Stimulated activated CD8-positive, alpha-beta memory T cell treated with anti-CD3 and anti-CD28 coated beads, Interleukin-15, amount 100 ng/mL, for 24 hours (primary cell): ENCODE measurements at places on chromosomes 7 and 10.
A peak's percentile ranks its signal among the peaks of the same experiment; 100 is the strongest.

DNA sequence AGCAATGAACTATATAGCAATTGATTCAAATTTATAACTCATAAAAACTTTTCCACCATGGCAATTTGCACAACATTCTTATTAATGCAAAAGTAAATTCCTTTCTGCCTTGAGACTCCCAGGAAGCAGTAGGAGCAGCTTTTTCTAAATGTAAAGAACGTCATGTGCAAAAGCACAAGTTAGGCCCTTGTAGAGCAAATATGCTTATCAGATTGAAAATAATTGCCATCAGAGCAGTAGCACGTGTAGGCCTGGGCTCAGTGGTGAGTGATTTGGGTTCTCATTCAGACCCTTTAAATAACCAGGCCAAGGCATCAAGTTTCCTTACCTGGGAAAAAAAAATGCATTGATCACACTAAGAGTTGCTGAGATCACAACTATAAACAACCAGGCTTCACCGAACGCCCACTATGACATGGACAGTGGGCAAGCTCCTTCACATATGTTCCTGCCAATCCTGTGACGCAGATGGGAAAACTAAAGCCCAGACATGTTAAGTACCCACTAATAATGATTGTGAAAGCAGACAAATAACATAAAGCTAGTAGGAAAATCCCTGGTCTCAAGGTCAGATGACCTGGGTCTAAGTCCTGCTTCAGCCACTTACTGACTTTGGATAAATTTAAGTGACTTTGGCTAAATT lies 22.1 kb upstream of the SAR1A start:
- no peak for DNase-seq

DNA sequence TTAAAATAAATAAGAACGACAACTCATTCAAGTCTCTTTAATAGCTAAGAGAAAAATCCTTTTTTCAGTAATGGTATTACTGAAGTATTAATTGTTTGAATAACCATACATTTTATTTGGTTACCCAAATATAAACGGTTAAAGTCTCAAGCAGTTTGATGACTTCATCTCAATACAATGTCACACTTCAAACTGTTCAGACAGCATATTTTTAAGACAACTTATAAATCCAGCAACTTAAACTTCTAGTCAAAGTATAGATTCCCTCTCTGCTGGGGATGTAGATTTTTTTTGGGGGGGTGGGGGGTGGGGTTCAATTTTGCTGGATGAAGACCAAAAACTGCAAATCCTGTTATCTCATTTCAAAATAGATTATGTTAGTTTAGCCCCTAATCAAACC lies 42.0 kb downstream of the GNA12 start:
- no peak for DNase-seq

- DNase-seq, result no peak
Observed at GRCh38 chr10:131402771-131403650, 91.5 kb upstream of the TCERG1L start.

DNA sequence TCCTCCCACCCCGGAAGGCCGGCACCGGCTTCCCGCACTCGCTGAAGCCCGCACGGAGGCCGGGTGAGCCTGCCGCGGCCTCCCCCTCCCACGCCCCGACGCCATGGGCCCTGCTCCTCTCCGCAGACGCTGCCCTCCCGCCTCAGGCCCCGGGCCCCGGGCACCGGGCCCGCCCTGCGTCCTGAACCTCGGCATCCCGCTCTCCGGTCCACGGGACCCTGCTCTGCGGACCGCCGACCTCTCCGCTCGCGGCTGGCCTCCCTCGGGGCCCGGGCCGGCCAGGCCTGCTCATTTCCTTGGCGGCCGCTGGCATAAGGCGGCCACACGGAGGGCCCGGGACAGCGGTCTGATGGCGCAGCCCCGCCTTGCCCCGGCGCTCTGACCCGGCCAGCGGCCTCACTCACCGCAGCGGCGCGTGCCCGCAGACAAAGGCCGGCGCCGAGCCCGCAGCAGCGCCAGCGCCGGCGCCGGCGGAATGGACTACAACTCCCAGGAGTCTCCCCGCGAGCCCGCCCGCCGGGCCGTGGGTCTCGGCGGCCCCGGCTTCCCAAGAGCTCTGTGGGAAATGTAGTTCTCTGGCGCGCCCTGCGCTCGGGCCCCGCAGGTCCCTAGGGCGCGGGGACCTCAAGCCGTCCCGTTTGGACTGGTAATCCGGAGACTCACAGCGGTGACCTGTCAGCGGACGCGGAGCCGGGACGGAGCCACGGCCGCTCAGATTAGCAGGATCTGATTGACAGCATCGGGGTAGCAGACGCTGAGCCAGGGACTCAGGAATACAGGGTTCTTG lies at the start of gene ZNF32:
Gene ZNF32, minus strand, starts transcription at position 484 of the 787 bp plus-strand sequence. CDS start 2,748 bp downstream, outside the sequence.
- peak; percentile 63 for DNase-seq

DNA sequence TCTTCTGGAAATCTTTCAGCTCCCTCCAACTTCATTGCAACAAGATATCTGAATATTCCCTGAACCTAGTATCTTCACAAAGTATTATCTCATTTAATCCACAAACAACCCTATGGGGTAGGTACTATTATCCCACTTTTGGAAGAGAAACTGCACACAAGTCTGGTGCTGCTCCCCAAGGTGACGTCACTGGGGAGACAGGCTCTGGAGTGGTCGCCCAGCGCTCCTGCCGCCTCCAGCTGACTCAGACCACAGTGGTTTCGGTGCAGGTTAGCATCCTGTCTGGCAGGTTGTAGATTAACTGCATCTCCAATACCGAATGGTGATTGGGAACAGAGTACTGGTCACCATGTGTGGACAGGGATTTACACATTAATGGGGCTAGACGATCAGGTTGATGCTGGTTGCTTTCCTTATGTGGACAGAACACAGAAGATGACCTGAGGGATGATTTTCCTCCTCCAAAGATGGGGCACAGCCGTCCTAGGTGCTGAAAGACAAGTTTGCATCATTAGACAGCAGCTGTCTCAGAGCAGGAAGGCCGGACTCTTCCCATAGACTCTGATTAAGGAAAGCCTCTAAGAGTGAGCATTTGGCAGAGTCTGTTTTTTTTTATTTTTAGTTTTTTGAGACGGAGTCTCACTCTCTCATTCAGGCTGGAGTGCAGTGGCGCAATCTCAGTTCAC lies 128.6 kb downstream of the TRRAP start:
- DNase-seq, result no peak

DNA sequence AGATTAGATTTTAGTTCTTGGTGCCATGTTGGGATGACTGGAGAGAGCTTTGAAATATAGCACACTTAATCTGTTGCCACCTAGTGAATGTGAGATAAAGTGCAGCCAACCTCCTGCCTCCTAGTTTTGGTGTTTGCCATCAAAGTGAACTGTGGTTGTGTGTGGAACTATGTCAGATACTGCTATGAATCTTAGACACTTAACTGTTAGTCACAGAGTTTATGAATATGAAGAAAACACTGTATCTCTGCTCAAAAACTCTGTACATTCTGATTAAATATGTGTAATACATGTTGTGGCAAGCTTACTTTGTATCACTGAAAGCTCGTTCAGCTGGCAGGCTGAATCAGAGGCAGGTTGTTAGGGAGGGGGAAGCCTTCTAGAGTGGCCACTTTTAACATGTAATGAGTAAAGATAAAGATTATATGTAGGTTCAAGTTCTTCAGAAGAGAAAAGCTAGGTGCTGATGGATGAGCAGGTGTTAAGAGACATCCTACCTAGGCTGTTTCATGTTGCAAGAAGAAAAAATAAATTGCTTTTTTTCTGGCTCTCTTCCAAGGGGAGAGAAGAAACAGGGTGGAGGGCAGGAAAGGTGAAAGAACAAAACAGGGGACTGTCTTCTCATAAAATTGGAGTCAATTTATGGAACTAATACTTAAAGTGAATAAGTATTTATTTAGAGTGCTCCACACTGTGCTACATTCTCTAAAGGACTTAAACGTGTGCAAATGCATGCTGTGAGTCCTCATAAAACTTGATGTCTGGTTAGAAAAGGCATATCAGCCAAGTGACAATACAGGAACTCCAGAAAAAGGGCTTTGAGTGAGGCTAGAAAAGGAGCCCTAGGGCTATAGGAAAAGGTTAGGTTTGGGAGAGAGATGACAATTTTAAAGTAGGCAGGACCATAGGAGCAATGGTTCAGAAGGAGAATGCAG lies 14.1 kb upstream of the LAMB1 start:
- DNase-seq, result no peak

DNA sequence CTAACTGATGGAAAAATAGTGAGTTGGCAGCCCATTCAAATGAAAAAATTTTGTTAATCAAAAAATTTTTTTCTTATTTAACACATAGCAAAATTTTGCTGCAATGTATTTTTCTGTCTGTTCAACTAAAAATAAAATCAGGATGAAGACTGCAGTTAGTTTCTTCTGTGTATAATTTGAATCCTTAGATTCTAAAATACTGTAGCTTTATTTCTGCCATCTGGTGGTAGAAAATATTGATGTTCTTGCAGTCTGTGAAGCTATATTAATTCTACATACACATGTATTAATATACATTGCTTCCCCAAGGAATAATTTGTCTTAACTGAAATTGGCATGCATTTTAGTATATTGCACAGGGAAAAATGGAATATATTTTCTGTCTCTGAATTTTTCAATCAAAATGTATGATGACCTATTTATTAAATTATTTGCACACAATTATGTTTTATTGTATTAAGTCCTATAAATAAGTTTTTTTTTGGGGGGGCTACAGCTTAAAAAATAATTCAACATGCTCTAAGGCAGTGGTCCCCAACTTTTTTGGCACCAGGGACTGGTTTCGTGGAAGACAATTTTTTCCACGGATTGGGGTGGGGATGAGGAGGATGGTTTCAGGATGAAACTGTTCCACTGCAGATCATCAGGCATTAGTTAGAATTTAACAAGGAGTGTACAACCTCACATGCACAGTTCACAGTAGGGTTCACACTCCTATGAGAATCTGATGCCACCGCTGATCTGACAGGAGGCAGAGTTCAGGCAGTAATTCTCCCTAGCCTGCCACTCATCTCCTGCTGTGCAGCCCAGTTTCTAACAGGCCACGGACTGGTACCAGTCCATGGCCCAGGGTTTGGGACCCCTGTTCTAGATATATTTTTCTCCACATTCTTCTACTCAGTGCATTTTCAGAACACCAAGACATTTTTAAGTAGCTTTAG lies 119.4 kb downstream of the GNAT3 start:
- DNase-seq, result no peak

DNA sequence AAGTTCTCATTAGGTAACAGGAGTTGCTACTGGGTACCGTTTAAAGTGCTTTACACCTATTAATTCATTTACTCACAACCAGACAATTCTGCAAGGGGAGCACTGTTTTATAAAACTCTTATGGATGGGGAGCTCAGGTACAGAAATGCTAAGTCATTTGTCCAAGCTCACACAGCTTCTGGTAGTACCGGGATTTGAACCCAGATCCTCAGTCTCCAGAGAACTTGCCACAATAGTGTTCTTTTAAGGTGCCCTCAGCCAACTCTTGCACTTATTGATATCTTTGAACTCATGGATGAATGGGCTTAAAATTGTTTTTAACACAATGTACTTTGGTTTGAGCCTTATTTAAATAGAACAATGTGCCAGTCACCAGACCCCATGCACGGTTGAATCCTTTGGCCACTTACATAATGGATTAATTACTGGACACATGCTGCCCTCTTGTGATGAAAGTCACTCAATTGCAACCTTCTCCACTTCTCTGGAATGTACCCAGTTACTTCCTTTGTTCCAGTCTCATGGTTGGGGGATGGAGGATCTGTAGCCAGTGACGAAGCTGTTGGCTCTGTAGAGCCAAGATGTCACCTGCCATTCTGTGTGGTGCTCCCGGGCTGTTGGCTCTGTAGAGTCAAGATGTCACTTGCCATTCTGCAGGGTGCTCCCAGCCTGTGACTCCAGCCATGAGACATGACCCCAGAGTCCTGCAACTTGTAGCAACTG lies 65.6 kb downstream of the NOD1 start:
- no peak for DNase-seq

DNA sequence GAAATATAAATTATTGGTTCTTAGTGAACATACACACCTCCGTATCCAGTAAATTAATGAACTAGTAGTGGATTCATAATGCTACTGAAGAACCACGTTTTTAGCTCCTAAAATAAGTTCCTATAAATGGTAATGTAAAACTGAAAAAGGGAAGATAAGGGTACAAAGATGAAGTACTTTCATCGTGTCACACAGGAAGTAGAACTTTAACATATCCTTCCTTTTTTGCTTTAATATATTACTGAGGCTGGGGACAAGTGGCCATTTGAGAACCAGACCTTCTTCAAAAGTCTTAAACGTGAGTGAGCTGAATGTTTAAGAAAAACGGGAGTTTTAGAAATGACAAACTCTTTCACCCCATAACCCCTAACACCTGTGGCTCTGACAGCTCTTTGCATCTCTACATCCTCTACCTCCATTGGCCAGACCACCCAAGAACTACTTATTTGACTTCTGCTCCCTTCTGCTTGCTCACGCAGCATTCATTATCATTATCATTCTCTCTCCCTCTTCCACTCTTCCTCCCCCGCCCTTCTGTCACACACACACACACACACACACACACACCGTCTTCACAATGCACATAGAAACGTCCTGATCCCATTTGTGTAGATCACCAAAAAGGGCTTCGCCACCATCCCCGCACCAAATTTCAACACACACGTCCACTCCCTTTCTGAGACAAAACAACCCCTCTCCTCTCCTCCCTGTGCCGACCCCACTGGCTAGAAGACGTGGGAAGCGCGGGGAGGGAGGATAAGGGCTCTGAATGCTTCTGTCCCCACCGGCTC lies 677 bp downstream of the SKAP2 start:
- peak; percentile 3 for DNase-seq

DNA sequence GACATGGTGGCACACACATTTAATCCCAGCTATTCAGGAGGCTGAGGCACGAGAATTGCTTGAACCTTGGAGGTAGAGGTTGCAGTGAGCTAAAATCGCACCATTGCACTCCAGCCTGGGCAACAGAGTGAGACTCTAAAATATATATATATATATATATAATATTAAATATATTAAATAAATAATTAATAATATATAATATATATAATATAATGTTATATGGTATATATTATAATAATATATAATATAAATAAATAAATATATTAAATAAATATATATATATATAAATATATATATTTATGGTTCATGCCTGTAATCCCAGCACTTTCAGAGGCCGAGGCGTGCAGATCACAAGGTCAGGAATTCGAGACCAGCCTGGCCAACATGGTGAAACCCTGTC lies 33.9 kb upstream of the PBLD start:
- no peak for DNase-seq

DNA sequence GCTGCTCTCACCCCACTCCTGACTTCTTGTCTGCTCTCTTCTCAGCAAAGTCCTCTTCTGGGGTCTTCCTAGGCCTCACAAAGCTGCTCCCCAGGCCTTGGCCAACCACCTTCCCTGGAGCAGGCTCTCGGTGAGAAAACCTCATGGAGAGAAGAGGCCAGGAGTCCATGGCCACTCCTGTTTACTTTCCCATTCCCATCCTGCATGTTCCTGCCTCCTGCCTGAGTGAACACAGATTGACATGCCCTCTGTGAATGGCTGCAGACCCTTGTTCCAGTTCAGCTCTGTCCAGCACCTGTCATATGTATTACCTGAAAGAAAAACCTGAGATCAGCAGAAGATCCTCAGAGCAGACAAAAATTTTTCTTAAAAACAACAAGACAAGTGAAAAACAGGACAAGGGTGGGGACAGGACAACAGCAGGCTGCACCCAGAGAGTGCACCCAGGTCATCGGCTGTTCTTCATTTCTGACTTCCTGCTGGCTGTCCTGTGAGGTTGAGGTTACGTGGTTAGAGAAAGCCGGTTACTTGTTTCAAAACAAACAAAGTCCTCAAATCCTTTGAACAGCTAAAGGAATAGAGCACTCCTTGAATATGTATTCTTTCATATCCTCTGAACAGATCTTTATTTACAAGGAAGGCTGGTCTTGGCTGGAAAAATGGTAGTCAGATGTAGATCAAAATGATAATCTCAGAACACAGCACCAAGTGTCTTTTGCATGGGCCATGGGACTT lies 34.0 kb upstream of the DLD start:
- no peak for DNase-seq
